NCI-H446 (cell line): ENCODE measurements at places on chromosomes 3 and 15.
A peak's percentile ranks its signal among the peaks of the same experiment; 100 is the strongest.

DNA sequence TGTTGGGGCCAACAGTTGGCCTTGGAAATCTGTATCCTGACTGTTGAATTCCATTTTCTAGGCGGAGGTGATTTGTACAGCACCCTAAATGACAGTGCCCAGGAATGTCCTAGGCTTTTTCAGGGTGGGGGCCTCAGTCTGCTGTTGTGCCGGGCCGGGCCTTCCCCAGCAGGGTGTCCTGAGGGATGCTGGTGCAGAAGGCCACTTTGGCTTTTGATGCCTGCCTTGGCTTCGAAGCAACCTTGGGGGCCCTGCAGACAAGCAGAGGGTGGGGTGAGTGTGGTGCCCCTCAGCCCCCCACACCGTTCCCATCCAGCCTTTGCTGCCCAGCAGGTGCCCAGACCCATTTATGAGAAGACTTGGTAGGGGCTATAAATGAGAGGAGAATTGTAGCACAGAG, 33.0 kb downstream of the SYNM start:
- no peak for DNase-seq

- no peak for DNase-seq
Measured at GRCh38 chr3:18062657-18063025, 320.2 kb upstream of the TBC1D5 start.

GRCh38 chr3:65689436-65689835, 349.3 kb downstream of the MAGI1 start:
- DNase-seq: no peak

- peak; percentile 29 for DNase-seq
Measured at GRCh38 chr15:74616366-74616939, 817 bp downstream of the CLK3 start.

DNA sequence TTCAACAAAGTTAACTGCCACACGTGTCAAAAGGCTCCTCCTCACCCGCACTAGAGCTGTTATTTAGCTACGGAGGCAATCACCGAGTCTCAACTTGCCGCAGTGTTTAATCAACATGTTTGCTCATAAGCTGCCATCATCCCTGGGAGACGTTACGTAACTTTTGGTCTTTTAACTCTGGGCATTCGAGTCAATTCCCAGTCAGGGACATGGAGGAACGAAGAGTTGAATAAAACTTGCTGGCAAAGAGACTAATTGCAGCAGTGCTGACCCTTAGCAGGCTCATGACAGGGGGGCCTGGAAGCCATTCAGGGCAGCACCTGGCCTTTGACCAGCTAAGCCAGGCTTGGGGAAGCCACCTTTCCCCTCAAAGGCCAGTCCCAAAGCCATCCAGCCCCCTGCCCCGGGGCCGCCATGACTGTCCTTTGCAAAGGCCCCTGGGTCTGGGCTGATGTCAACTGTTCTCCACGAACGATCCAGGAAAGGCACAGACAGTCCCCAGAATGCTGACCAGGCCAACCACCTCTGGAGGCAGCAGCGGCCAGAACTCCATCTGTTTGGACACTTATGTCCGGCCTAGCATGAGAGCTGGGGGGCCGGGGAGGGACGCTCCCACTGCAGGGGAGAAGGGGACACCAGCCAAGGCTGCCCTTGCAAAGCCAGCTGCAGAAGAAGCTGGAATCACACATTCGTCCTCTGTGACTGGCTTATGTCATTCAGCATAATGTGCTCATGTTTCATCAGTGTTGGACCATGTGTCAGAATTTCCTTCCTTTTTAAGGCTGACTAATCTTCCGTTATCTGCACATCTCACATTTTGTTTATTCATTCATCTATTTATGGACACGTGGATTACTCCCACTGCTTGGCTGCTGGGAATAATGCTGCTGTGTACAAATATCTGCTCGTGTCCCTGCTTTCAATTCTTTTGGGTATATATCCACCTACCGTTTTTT, 43.7 kb downstream of the PCSK6 start:
- no peak for DNase-seq

DNA sequence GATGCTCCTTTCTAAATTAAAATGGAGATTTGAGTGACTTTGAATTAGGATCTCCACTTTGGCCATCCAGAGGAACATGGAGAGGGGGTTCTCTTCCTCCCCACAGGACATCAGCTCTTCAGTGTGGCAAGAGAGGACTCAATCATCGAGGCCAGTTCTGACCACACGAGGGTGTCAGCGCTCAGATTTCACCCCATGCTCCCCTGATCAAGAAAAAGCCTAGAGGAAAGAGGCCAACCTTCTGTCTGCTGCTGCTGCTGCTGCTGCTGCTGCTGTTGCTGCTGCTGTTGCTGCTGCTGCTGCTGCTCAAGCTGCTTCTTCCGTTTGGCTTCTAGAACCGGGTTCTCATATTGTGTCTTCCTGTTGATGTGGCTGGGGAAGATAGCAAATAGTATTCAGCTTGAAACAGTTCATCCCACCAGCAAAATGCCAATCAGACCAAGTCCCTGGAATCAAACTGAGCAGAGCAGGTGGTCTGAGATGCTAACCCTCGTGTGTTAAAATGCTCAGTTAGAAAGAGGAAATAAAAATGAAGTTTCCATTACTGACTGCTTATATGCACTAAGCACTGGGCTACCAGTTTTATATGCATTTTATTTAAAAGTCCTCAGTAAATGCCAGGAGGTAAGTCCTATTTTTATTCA, 599.0 kb downstream of the MAGI1 start:
- DNase-seq: peak; percentile 11

- no peak for DNase-seq
Measured at GRCh38 chr3:35078780-35079179, 560.5 kb upstream of the ARPP21 start.

DNA sequence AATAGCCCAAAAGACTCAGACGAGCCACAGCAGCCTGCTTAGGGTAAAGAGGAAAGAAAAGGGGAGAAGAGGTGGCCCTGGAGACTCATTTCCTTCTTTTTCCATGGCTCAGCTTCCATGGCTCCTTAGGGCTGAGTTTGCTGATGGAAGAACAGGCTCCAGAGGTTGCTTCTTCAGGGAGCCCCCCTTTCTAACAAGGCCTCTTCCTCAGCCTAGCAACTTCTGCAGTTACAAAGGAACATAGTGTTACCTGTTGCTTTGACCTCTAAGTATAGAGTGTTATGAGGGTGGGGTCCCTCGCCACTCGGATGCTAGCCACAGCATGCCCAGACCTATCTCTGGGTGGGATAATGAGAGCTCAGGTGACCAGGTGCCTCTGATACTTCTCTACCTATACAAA, 43.2 kb upstream of the SPESP1 start:
- DNase-seq: no peak

DNA sequence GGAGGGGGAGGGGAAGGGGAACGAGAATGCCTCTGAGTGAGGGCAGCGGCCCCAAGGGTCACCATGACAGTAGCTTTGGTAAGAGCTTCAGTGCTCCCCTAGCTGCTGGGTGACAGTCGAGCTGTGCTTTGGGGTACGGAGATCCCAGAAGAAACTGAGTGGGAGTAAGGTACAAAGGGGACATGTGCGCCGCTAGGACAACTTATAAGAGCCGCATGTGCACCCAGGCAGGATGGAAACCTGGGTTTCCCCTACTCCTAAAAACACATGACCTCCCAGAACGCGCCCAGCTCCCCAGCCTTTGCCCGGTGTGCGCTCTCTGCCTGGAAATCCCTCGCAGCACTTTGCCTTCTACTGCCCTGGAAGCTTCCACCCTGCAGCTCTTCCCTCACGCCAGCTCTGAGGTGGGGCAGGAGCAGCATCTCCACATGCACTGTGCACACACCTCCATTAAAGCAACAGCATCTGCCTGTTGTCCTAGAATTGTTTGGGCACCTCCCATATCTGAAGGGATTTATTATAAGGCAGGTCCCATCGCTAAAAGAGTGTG, 232.2 kb downstream of the ADAMTS17 start:
- DNase-seq: no peak

DNA sequence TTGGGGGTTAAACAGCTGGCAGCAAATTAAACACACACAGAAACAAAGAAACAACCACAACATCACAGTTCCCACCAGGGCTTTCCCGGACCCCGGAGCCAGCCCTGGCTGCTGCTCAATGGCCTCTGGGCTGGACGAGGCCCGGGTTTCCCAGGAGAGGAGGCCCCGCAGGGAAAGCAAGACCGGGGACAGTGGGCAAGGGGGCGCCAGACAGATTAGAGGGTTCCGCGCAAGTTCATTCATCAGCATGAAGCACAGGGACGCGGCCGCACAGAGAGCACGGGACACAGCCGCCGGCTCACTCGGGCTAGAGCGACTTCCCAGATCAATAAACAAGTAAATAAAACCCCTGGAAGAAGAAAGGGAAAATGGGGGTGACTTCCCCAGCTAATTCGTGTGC, 66.4 kb upstream of the RPL32 start:
- DNase-seq: no peak
